ENCODE measurements at places on chromosomes 6 and 20.

DNA sequence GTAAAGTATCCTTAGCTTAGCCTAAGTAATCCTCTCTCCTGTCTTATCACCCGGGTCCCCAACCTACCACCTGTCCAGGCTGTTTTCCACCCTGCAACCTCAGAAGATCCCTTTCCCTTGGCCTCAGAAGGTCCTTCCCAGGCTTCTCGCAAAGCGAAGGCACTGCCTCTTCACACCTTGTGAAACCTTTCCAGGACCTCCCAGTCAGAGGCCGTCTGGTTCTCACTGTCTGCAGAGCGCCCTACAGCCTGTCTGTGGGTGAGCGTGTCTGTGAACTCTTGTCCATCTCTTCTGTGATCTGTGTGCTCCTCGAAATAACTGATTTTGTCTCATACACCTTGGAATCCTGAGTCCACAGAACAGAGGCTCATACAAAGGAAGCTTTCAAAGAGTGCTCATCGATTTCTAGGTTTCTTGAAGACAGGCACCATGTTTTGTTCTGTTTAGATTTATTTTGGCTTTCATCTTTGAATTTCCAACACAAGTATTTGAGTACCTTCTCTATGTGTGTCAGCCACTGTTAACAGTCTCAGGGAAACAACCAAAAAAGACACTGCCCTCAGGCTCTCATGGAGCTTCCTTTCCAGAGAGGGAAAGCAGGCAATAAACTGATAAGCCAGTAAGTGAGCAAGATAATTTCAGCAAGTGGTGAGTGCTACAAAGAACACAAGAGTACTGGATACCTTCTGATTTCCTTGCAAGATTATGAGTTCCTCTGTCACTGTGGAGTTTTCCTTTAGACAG lies 6.3 kb downstream of the PDE10A start:
- no peak for DNase-seq

GRCh38 chr20:8812817-8813216 lies 256.1 kb upstream of the PLCB4 start:
- no peak for DNase-seq

DNA sequence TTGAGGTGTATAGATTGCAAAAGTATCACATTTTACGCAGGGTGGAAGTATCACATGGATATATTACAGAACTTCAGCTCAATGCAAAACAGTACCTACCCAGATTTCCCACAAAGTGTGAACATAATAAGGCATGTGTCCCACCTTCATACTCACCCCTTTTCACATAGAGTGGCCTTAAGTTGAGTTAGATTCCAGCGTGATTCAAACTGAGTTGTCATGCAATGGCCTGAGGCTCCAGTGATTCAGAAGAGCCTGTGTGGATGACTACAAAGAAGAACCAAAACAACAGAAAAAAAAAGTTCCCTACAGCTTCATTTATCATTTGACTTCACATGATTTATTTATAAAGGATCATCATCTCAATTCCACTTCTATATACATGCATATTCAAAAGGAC lies 309.7 kb downstream of the SLC35F1 start:
- DNase-seq: no peak

GRCh38 chr6:129136751-129137150 lies 253.8 kb downstream of the LAMA2 start:
- DNase-seq: no peak

DNA sequence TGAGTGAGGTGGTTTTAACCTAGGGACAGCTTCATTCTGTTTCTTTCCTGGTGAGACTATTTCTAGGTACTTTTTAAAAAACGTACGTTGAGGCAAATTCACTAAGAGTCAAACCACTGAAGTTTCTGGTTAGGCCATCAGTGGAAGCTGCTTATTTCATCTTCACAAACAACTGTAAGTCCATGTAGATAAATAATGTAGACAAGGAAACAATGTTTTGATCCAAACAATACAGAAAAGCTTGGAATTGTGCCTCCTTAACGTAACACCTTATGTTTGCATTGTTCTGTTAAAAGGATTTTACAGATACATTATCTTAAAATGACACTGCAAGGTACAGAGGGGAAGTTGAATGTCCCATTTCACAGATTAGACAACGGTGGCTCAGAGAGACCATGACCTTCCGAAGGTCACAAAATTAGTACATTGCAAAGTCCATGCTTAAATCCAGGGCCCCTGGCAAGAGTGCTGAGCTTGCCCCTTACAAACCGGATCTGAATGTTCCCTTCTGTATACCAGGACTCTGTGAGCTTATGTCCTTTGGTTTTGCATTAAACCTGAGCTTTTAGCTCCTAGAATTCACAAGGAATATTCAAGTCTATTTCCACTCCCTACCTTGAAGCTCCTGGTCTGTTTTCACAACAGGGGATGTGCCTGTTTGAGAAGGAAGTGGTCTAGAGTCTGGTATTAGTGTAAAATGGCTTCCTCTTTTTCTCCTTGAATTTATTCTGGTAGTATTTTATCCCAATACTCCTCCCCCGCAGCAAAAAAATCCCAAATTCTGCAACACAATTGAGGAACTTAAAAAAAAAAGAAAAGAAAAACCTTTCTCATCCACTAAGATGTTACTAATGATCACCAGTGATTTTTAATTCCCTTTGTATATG lies 28.9 kb upstream of the ZNF217 start:
- no peak for DNase-seq

DNA sequence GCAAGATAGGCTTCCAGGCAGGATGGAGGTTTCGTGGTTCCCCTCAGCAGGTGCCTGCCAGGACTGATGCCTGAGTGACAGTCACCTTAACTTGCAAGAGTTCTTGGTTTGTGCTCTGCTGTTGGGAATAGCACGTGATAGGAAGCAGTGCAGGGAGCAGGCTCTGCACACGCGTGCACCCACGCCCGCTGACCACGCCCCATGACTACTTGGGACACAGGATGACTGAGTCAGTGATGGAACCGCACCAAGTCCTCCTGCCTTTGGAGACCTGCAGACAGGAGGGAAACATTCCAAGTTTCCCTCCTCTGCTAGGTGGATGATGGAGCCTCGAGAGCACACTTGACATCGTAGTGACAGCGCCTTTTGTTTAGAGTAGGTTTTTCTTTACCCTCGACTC lies 164.2 kb downstream of the DTNBP1 start:
- DNase-seq: no peak

DNA sequence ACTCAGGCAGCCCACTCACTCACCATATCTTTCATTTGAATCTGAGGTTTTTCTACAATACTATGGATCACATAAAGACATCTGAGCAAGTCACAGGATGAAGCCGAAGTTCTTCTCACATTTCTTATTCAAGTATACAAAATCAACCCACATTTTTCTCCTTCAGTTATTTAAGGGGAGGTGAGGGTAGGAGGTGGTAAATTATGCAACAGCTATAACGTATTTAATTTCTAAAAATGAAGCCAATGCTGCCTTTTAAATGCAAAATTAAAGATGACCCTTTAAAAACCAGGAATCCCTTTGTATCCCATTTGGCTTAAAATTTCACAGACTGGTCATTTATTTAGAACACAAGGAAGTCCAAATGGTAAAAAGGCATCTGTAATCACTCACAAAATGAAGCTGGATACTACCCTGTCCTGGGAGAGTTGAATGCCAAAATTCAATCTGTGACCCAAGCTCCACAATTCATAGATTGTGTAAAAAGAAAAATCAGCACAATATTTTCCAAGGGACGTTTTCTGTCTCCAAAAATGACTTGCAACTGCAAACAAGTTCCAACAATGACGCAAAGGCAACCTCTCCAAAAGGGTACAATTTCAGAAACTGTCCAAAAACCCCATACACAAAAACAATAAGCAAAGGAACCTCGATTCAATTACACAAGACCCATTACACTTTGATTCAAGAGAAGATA lies 48.8 kb downstream of the EPB41L2 start:
- DNase-seq: no peak

DNA sequence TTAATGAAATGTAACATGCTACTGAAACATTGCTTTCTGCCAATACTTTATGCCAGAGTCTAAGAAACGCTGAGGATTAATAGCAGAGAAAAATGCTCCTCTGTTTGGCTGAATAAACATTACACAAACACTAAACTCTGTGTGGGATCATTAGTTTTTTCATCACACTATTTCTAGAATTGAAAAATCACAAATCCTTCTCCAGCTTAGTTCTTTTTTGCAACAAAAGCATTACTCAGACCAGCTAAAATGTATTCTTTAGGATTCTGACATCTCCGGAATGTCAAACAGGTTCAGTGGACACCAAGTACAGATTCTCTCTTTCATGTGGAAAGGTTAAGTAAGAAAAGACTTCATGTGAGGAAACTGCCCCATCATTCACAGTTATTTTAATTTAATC lies 226.9 kb downstream of the SIM1 start:
- no peak for DNase-seq
